Kidney (tissue), 22 donors: ENCODE measurements at places on chromosomes 6 and 20. TPM values are rescaled to one million over a fixed set of nuclear protein-coding genes. Genes with fewer than 3 reads are reported as not detected.
A peak's percentile ranks its signal among the peaks of the same experiment; 100 is the strongest.

DNA sequence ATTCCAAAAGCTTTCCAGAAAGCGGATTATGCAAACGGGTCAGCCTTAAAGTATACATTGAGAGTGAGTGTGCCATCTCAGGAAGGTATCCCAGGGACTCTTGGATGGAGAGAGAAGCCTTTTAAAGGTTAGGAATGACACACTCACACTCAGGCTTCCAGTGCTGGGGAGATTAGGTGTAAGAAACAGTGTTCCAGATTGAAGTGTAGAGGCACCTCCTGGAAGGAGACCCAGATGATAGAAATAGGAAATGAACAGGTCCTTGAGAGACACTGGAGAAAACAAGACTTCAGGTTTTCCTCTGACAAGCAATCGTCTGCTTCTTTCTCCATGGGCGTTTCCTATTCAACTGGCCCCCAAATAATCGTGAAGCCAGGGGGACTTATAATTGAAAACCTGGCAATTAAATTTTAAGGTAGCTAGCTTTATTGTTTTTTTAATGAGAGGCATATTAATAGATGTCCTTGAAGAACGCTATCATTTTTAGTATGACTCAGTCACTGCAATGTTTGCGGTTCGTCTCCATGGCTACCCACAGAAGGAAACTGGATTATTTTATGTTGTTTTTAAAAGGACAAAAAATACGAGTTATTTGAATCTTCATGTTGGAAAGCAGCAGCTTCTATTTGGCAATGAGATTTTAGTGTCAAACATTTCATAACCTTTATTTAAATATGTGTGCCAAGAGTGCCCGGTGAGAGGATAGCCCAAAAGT lies 85.3 kb downstream of the TRMT6 start:
- H3K27ac ChIP-seq: no peak overlapping the region
- H3K4me1 ChIP-seq: no peaks in the 10 kb centered on the region
- no peak overlapping the region for H3K4me3 ChIP-seq
- H3K27me3 ChIP-seq: no peaks in the 10 kb centered on the region
- no peak for DNase-seq

GRCh38 chr20:1121429-1121828 lies 3.0 kb downstream of the PSMF1 start:
- no peak for DNase-seq
- no peak overlapping the region for H3K4me3 ChIP-seq
- H3K27ac ChIP-seq: no peak overlapping the region
- H3K4me1 ChIP-seq: no peaks in the 10 kb centered on the region

DNA sequence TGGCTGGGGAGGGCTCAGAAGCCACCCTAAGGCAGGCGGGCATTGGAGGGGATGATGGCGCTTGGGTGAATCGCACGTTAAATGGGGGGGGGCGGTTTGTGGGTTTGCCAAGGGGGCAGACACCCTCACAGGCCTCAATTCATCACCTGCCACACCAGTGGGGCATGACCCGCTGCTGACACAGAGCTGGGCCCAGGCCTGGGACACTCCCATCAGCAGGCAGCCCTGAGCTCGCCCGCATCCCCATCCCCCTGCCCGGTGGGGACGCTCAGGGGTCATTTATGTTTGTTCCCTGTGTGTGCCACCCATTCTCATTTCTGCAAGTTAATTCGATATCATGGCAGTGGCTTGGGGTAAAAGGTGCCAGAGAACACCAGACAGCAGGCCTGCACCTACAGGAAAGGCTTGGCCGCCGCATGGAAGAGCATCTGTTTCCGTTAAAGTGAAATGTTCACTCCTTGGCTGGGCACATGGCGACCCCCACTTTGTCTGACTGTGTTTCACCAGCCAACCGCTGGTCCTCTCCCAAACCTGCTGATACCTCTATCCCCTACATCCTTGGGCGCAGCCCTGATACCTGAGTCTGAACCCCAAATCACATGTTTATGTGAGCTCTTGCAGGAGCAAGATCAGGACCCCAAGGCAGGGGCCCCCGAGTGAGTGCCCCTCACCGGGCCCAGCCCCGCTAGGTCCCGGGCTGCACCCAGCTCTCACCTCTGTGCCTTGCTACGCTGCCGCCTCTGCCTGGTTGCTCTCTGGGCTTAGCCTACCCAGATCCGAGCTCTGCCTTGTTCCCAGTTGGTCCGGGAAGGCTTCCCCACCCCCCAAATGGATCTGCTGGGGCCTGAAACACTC lies 248.8 kb downstream of the TAF4 start:
- no peak overlapping the region for H3K27ac ChIP-seq
- no peaks in the 10 kb centered on the region for H3K36me3 ChIP-seq
- H3K4me3 ChIP-seq: no peak overlapping the region
- DNase-seq: no peak
- no peaks in the 10 kb centered on the region for H3K4me1 ChIP-seq

Gene TINAG
- total RNA-seq: 22.1 TPM

DNA sequence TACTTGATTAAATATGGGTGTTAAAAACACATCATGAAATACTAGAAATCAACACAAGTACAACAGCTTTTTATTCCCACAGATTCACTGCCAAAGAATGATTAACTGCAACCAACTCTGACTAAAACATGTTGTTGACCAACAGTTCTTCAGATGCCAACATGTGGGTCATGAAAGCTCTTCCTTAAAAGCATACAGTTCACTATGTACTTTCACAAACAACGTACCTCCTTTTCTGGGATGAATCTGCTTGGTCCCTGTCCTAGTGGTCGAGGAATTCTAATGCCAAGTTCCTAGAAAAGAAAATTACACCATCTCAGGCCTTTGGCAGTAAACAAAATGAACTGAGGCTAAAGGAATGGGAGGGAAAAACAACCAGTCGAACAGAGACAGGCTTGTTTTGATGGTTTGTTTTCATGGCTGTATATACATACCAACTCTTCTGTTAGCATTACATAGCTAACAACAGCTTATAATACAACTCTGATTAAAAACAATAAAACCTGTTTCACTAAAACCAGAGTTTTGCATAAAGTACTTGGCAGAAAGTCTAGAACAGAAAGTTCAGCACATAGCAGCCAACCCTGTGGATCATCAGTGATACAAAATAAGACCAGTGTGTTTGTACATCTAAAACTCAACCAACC lies 92.5 kb downstream of the SESN1 start:
- H3K4me3 ChIP-seq: no peak overlapping the region
- peaks cover 14% of the 10 kb centered on the region for H3K4me1 ChIP-seq
- no peaks in the 10 kb centered on the region for H3K36me3 ChIP-seq
- H3K27me3 ChIP-seq: no peaks in the 10 kb centered on the region
- H3K27ac ChIP-seq: peak overlapping the region; percentile 38

DNA sequence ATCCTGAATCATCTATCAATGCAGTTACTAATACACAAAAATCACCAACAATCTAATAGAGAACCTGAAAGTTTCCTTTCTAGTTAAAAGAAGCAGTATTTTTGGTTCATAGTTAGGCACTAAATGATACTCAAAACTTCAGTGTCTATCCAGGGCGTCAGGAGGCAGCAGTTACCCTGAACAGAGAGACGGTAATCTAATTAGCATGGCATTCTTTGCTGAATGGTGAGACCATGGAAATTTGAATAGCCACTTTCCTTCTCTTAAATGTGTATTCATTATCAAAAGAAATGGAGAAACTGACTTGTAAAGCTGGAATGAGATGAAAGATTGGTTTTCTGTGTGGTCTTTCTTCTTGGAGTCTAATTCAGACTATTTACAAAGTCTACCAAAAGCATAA lies 146.6 kb upstream of the BMP5 start:
- no peaks in the 10 kb centered on the region for H3K27me3 ChIP-seq
- no peaks in the 10 kb centered on the region for H3K36me3 ChIP-seq
- no peak for DNase-seq
- no peak overlapping the region for H3K27ac ChIP-seq
- no peak overlapping the region for H3K4me3 ChIP-seq

- H3K27ac ChIP-seq: no peak overlapping the region
- H3K4me1 ChIP-seq: no peaks in the 10 kb centered on the region
- H3K36me3 ChIP-seq: no peaks in the 10 kb centered on the region
- no peak for DNase-seq
These were observed 5.4 kb downstream of the CCN5 start for GRCh38 chr20:44720621-44720996.

GRCh38 chr20:62219992-62220665 lies at the start of gene HRH3:
Gene HRH3 (minus strand): TSS chr20:62220278. CDS start chr20:62219970, 308 bp downstream.
- H3K4me1 ChIP-seq: no peaks in the 10 kb centered on the region
- DNase-seq: peak; percentile 88
- H3K27me3 ChIP-seq: peaks cover 23% of the 10 kb centered on the region
- H3K4me3 ChIP-seq: no peak within 1 kb of the TSS

DNA sequence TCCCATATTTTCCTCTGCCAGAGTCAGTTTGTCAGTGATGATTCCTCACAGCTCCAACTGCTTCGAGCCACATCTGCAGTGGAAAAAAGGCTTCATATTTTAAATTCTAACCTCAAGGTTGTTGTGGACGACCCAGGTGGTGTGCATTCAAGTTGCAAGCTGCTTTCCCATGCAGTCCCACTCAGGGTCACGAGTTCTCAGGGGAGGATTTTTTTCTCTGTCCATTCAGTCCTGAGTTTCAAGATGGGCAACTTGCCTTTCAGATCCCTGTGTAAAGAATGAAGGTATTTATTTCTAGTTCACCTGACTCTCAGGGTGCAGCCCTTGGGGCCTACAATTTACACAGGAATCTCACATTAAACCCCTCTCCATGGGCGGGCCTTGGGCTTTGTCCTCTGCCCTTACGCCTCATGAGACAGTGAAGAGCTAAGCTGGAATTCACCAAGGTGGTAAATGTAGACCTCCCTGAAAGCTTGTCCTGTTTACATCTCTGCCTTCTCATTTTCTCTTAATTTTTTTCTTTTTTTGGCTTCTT lies 65.9 kb downstream of the TPD52L1 start:
- H3K36me3 ChIP-seq: no peaks in the 10 kb centered on the region
- DNase-seq: peak; percentile 25
- H3K4me1 ChIP-seq: peaks cover 18% of the 10 kb centered on the region
- no peaks in the 10 kb centered on the region for H3K27me3 ChIP-seq
- no peak overlapping the region for H3K27ac ChIP-seq

Gene AVP
- total RNA-seq: not detected

Gene SPTLC3
- total RNA-seq: 65.9 TPM

Gene LTB
- 18.5 TPM for total RNA-seq

- H3K27ac ChIP-seq: no peak overlapping the region
- no peak for DNase-seq
These were observed 63.3 kb downstream of the SMLR1 start for GRCh38 chr6:130890521-130890971.

Gene IMPG1
- not detected for total RNA-seq
